ENCODE measurements at places on chromosomes 12 and 14.

DNA sequence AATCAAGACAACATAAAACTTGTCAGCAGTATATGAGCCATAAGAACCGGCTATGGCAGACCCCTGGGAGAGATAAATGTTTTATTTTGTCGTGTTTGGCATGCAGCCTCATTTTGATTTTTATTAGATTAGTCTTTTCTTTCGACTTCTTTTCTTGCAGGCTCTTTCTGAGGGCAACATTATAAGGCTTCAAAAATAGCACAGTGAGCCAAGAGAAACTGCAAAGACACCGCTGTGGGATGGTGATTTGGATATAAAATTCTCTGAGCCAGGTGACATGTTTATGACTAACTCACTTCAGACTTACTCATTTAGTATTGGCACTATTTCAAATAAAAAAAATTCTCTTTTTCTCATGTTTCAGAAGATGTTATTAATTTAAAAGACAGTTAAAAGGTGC lies 96.8 kb upstream of the PKP2 start:
- no peak for DNase-seq

- DNase-seq: no peak
Measured at GRCh38 chr12:29187756-29188155, 38.7 kb downstream of the FAR2 start.

GRCh38 chr12:69988481-69989321 lies 163.7 kb downstream of the MYRFL start:
- DNase-seq: no peak

GRCh38 chr14:50045039-50045711 lies 71.2 kb downstream of the VCPKMT start:
- DNase-seq: no peak

- DNase-seq: no peak
Measured at GRCh38 chr12:57760347-57760982, 5.6 kb downstream of the MARCHF9 start.

DNA sequence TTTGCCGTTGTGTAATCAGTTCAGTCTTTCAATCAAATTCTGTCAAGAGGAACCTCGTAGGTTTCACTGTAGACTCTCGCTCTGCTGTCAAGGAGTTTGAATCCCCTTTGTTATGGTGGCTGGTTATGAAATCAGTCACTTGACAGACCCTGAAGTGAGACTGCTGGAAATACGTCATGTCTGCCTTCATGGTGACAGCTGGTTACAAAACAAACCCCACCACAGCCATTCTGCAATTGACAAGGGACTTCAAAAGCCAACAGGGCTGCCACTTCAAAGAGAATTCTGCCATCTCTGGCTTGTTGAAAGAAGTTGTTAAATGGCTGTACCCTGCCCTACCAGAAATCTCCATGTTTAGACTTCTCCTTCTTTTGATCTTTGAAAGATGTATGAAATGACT lies 286.9 kb downstream of the ERC1 start:
- DNase-seq: no peak

GRCh38 chr14:71606064-71606463 lies 326.2 kb upstream of the RGS6 start:
- no peak for DNase-seq

DNA sequence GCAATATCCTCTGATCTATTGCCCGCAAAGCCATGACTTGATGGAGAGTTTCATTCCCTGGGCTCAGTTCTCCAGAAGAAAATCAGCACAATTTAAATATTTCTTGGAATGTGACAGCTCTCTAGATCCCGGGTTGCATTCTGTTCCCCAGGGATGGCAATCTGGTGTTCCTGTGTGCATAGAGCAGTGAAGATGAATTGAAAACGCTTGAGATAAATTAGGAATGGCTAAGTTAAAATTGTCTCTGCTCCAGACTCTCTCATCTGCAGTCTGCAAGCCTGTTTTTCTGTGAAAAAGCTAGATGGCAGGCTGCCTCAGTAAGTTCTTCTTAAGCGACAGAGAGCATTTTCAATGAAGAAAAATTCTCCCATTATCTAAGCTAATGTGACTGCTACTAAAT lies 582.5 kb upstream of the MGAT4C start:
- no peak for DNase-seq

DNA sequence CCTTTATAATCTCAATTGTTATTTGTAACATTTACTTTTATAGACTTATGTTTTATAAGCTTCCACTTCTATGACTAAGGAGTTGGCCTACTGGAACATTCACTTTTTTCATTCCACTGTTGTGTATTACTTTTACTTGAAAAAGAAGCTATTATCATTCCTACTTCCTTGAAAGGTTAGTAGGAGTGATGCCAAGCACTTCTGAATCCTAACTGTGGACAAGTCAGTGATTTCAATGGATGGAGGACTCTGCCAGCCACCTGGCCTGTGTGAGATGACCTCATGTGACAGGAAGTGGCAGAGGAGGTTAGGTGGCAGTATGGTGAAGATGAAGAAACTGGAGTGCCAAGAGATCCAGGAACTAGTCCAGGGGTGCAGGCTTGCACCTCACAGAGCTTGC lies 46.0 kb downstream of the TECPR2 start:
- no peak for DNase-seq

- DNase-seq: no peak
Measured at GRCh38 chr14:37262649-37263048, 64.9 kb downstream of the MIPOL1 start.

- no peak for DNase-seq
Measured at GRCh38 chr12:105120551-105120950, 13.0 kb downstream of the WASHC4 start.

GRCh38 chr12:116265351-116266147 lies 11.9 kb downstream of the MED13L start:
- DNase-seq: no peak

DNA sequence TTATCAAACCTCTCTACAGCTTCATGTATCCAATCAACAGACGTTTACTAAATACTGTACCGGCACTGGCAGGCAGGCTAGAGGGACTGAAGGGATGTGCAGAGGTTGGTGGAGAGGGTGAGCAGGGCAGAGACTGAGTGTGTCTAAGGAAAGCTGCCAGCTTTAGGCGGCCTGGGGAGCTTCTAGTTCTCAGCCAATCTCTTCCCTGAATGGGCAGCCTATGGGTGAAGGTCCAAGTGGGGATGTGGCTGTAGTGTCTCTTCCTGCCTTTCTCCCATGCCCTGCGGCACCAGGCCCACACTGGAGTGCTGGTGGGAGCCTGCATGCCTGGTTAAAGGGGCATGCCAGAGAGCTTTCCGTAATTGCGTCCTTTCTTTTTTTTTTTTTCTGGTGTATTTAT lies 239.8 kb downstream of the CACNA1C start:
- no peak for DNase-seq

- peak; percentile 79 for DNase-seq
Measured at GRCh38 chr12:58540480-58541299, 379.6 kb downstream of the LRIG3 start.

DNA sequence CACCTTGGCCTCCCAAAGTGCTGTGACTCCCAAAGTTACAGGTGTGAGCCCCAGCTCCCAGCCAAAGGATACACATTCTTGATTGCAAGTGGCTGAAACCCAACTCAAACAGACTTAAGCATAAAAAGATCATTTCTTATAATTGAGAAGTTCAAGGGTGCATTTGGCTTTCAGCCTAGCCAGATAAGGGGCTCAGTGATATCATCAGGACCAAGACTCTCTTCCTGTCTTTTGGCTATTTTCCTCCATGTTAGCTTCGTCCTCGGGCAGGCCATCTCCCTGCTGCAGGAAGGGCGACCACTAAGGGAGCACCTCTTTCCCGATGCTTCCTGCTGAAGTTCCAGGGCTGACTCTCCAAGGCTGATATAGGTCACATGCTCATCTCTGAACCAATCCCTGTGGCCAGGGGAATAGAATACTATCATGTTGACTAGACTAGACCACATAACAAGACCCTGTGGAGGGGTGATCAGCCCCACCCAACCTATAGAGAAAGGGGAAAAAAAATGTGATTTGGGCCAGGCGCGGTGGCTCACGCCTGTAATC lies 9.8 kb upstream of the KRT8 start:
- DNase-seq: no peak

GRCh38 chr12:7444076-7444475 lies at the start of gene CD163L1:
Gene CD163L1, minus strand, starts transcription at chr12:7444153. Its CDS starts 26 bp downstream, at chr12:7444127.
- no peak for DNase-seq

DNA sequence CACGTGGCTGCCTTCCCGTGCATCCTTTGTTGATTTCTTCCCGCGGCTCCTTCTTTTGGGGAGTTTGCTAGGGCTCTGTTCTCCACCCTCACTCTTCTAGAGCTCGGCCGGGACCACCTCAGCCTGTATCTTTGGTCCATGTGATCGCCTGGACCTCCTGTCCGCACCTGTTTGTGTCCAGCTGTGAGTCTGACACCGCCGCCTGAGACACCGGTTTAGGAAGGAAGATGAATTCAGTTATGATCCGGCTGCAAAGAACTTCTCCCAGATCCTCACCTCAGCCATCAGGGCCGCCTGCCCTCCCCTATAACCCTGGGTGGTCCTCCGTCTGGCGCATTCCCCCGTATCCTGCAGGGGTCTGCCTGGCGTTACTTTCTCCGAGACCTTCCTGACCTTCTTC lies 690 bp upstream of the TDRD9 start:
- no peak for DNase-seq

DNA sequence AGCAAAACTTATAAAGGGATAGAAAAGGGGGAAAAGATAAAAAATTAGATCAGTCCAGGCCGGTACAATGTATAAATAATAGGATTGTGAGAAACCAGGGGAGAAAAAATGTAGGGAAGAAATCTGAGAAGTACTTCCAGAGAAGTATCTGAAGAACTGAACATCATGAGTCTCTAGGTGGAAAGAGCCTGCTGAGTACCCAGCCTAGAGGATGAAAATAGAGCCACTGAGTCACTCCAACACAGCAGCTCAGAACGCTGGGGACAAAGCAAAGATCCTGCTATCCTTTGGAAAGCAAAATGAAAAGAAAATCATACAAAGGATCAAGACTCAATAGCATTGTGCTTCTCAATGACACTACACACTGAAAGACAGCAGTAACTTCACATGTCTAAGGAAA lies 138.0 kb downstream of the ANO6 start:
- no peak for DNase-seq

DNA sequence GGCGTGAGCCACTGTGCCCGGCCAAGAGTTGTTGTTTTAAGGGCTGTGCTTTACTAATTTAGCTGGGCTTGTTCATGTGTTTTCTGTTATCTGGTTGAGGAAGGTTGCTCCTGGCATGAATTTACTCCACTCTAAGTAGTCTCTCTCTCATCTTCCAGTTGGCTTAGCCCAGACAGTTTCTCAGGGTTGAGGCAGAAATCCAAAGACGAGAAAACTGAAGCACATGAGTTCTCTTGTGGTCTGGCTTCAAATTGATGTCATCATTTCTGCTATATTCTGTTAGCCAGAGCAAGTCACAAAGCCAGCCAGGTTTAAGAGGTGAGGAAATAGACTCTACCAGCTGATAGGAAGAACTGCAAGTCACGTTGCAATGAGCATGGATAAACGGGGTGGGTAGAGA lies 57.9 kb downstream of the E2F7 start:
- no peak for DNase-seq

DNA sequence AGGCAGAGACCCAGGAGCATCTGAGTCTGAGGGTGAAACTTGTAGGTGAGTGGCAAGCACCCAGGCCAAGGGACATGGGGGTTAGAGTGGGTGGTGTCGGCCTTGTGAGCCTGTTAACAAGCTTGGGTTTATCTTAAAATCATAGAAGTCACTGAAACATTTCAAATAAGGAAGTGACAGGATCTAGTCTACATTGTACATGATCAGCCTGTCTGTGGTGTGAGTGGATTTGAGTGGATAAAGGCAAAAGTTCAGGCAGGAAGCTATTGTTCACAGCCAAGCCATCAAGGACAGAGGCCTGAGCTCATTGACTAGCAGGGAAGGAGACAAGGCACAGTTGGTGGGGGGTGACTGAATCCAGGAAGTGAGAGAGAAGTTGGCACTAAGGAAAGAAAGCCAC lies 59.3 kb upstream of the FKBP4 start:
- DNase-seq: no peak

DNA sequence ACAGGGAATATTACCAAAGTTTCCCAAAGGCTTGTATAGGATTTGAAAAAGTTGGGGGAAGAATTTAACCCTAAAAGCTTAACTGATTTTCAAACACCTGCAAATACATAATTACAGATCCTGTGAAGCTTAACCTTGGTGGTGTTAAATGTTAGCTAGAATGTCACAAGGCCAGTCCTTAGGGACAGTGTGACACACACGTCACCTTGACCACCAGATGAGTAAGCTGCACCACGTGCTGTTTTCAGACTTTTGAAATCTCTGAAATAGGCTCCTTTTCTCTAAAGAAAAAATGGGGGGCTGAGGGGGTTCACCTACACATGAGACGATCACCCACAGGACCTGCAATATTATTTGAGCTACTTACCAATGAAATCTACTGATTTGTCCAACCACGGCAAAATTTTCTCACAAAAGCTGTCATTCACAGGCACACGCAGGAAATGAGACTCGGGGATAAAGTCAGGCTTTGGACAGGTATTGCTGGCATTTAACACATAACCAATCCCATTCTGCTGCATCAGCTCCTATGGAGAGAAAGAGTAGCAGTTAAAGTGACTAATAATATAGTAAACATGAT lies 75.9 kb downstream of the DUSP16 start:
- no peak for DNase-seq

- DNase-seq: peak; percentile 59
Measured at GRCh38 chr14:75259510-75259855, 19.1 kb upstream of the FOS start.

- no peak for DNase-seq
Measured at GRCh38 chr14:39739796-39740195, 307.6 kb upstream of the FBXO33 start.

DNA sequence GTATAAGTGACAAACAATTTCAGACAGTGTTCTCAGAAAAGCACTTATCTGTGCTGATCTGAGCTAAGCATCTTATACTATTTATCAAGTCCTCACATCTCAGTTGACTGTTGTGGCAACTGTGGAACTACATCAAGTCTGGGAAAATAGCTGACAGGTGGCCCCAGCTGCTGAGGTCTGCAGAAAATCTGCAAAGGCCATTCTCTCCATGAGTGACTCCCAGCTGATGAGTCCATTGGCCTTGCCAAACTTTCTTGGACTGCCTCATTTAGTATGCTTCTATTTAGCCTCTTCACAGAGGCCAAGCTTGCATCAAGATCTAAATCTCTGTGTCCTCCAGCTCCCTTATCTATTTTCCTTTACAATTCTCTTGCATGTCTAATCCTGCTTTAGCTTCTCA lies 174.5 kb upstream of the RBM19 start:
- DNase-seq: no peak

Data from astrocyte of the cerebellum (primary cell).